Regular cardiac myocyte (primary cell): ENCODE measurements at places on chromosomes 13 and 19. TPM values are rescaled to one million over a fixed set of nuclear protein-coding genes. Genes with fewer than 3 reads are reported as not detected.

The KRTDAP gene
- total RNA-seq: not detected in 2 replicates

The MAB21L1 gene
- 1.1 and 1.9 TPM in 2 replicates for total RNA-seq

The WDR87 gene
- not detected in 2 replicates for total RNA-seq

The NLRP5 gene
- total RNA-seq: under 0.01 TPM in 1 of 2 replicates, not detected in the other

The AMER2 gene
- not detected in 2 replicates for total RNA-seq

The BST2 gene
- total RNA-seq: 30.7 and 56.7 TPM in 2 replicates

The PRDX2 gene
- total RNA-seq: 184 and 196 TPM in 2 replicates

The ZNF99 gene
- total RNA-seq: under 0.01 TPM in 1 of 2 replicates, not detected in the other

The N4BP2L1 gene
- 0.58 and 8.2 TPM in 2 replicates for total RNA-seq

The ZNF530 gene
- total RNA-seq: 2.8 and 8.2 TPM in 2 replicates

The TNNT1 gene
- total RNA-seq: 3.4 and 3.8 TPM in 2 replicates

The PGLYRP1 gene
- total RNA-seq: not detected in 2 replicates

The ZNF571 gene
- 1.7 and 5.4 TPM in 2 replicates for total RNA-seq

The ZNF776 gene
- 9.0 and 10.2 TPM in 2 replicates for total RNA-seq

The OR7A5 gene
- not detected in 2 replicates for total RNA-seq

The GPR18 gene
- not detected in 2 replicates for total RNA-seq

The CBY2 gene
- not detected in 2 replicates for total RNA-seq

The SBK3 gene
- total RNA-seq: under 0.01 and 0.19 TPM in 2 replicates

The SCEL gene
- not detected in 2 replicates for total RNA-seq

The IZUMO4 gene
- total RNA-seq: 0.58 and 0.85 TPM in 2 replicates

The PSG2 gene
- 0.19 and 0.56 TPM in 2 replicates for total RNA-seq

The CGB8 gene
- total RNA-seq: not detected in 2 replicates

The CIC gene
- 14.2 and 17.2 TPM in 2 replicates for total RNA-seq

The CEACAM7 gene
- not detected in 2 replicates for total RNA-seq
